ENCODE measurements at places on chromosomes 11 and 22. TPM values are rescaled to one million over a fixed set of nuclear protein-coding genes. Genes with fewer than 3 reads are reported as not detected.
A peak's percentile ranks its signal among the peaks of the same experiment; 100 is the strongest.

- no peak for DNase-seq
Measured at GRCh38 chr22:17922925-17923903, 101.1 kb downstream of the MICAL3 start.

DNA sequence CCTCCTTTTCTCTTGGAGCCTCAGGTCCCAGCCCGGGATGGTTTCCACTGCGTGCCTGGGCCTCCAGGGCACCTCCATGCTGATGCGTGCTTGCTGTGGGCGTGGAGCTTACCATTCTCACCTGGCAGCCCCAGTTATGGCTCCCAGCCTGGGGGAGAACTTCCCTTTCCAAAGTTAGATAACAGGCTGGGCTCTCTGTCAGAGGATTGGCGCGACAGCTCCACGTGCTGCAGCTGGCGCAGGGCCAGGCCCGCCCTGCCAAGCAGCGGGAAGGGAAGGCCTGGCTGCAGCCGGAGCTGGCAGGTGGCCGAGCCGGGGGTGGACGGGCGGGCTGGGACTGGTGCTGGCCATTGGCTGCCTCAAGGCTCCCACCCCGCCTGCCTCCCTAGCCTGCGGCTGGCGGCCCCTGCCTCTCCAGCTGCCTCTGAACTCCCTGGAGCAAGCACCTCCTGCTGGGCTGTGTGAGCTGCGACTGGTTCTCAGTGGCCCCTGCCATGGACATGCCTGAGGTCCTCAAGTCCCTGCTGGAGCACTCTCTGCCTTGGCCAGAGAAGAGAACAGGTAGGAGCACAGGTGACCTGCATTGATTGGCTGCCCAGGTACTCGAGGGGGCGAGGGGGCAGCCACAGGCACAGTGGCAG lies 14.6 kb upstream of the TEF start:
- peak; percentile 97 for DNase-seq

GRCh38 chr11:3786781-3787428 lies 10.4 kb downstream of the NUP98 start:
- no peak for DNase-seq

- DNase-seq: no peak
Measured at GRCh38 chr11:65384301-65384889, 1.9 kb upstream of the SLC25A45 start.

DNA sequence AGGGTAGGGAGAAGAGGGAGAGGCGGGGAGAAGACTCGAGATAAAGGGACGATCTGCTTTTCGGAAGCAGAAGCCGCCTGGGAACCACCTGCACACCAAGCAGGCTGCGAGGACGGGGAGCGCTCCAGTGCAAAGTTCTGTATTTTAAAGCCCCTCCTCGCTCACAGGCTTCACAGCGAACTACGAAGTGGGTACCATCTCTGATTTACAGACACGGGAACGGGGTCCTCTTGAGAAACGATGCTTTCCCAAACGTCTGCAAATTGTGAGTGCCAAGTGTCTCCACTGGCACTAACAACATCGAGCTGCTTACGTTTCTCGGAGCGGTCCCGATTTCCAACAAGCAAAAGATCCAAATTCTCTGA lies 700 bp upstream of the STX3 start:
- DNase-seq: no peak

DNA sequence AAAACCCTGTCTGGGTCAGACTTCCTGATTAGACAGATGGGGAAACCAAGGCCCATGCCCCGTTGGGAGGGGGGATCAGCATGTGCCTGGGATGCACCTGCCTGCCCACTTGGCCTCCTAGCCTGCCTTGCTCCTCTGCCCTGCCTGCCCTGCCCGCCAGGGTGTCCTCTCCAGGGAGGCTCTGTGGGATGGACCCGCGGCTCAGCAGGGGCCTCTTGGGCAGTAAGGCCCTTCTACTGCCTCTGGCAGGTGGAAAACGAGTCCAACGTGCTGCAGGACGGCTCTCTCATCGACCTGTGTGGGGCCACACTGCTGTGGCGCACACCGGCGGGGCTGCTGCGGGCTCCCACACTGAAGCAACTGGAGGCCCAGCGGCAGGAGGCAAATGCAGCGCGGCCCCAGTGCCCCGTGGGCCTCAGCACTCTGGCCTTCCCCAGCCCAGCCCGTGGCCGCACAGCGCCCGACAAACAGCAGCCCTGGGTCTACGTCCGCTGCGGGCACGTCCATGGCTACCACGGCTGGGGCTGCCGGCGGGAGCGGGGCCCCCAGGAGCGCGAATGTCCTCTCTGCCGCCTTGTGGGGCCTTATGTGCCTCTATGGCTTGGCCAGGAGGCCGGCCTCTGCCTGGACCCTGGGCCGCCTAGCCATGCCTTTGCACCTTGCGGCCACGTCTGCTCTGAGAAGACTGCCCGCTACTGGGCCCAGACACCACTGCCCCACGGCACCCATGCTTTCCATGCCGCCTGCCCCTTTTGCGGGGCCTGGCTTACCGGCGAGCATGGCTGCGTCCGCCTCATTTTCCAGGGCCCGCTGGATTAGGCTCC lies 4.7 kb upstream of the DPP3 start:
- DNase-seq: no peak

- DNase-seq: no peak
Measured at GRCh38 chr22:49896201-49896600, 22.0 kb downstream of the ALG12 start.

DNA sequence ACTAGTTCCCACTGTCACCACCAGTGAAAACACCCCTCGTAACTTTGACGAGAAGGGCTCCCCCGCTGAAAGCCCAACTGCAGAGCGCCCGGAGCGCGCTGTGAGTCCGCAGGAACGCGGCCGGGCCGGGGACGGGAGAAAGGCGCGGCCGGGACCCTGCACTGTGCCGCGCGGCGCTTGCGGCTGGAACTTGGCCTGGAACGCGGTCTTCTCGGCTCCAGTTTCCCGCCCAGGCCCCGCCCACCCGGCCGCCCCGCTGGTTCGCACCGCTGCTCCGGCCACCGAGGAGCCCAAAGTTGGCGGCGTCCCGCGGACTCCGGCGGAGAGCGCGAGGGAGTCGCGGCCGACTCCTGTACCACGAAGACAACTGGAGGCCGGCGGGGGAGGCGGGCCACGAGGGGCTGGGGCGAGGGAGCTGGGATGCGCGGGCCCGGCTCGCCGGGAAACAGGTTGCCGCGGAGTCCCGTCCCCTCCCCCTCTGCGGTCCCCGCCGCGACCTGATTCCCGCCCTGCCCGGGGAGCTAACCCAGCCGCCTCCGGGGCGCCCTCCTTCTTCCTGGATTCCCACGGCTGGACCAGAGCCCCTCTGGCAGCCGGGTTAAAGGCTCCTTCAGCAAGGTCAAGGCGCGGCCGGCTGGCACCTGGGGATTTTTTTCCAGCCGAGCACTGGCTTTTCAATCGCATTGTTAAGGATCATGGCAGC lies 3.4 kb downstream of the TENM4 start:
- DNase-seq: peak; percentile 85

- DNase-seq: no peak
Measured at GRCh38 chr11:88340366-88340935, 2.9 kb upstream of the CTSC start.

GRCh38 chr11:111347002-111347722 lies 31.9 kb downstream of the POU2AF1 start:
- DNase-seq: no peak

- no peak for DNase-seq
Measured at GRCh38 chr11:405954-406795, 8.6 kb downstream of the SIGIRR start.

DNA sequence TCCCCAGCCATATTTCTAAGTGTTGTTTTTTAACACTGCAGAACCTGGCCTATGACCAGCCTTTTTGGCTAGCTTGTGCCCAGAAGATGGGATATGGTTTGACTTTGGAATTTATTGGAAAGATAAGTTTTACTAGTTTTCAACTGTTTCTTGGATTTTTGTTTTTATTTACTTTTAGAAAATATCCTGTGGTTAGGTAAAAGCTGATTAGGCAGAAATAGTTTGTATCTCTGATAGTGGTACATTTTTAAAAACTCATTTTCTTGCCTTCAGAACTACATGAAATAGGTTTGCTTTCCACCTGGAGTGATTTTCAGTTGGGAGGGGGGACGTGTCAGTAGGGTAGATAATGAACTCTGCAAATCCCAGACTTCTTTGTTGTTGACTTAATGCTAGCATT lies 91.3 kb upstream of the RASSF10 start:
- no peak for DNase-seq

- DNase-seq: no peak
Measured at GRCh38 chr11:10984250-10984649, 126.4 kb upstream of the ZBED5 start.

DNA sequence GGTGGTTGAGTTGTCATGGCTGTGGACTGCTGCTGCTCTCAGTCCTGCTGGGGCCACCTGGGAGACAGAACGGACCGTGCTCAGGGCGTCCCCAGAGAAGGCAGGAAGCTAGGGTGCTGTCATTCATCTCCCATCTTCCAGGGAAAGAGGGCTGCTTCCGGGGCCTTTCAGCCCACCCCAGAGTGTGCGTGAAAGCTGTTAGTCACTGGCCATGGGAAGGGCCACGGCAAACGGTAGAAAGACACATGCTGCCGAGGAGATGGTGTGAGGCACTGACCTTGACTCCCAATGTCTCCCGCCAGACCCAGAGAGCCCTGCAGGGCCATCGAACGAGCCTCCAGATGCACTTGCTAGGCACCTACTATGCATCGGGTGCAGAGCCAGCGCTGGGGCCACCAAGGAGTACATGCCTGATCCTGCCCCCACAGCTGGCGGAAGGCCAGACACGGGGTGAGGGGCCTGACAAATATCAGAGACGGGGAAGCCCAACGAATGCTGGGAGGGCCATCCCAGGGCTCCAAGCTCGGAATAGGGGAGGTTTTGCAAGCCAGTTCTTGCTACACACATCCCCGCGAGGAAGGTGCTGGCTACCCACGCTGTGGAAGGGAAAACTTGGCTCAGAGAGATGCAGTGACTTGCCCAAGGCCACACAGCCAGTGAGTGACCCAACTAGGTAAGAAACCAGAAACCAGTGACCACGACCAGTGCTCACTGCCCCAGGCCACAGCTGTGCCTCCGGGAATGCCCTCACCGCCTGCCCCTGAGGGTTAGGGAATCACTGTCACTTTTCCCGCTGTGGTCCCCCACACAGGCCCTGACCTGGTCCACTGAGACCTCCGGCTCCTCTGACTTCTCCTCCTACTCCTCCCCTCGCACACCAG lies 10.1 kb downstream of the RAC2 start:
- no peak for DNase-seq

DNA sequence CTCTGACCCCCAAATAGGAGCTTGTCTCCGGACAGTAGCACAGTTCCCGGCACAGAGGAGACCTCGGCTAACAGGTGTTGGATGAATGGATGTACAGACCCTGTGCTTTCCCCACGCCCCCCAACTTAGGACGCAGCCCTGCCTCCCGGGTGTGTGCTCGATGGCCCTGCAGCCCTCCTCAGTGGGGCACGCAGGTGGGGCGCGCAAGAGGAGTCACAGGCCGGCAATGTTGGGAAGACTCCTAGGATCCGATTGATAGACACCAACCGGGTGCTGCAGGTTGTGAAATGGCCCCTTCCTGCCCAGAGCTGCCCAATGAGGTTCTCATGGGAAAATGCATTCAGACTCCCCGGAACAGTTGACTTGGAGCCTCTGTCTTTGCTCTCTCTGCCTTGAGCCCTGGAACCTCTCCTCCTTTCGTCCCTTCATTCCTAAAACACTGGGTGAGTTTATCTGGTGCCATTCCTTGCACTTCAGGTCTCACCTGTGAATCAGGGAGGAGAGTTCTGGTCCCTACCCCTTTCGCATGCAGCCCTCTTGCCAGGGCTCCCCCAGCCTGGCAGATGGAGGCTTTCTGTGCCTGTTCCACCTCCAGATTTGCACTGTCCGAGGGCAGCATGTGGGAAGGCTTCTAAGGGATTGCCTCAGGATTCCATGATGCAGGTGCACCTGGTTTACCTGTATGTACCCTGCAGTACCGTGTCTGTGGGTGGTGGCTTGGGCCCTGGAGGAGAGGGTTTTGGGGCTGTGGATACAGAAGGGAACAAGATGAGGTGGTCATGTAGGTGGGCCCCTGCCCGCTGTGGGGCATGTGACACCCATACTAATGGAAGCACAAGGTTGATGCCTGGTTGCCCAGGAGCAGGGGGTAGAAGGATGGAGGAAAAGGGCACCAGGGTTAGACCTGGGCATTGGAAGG lies 1.2 kb downstream of the MICALL1 start:
- no peak for DNase-seq

DNA sequence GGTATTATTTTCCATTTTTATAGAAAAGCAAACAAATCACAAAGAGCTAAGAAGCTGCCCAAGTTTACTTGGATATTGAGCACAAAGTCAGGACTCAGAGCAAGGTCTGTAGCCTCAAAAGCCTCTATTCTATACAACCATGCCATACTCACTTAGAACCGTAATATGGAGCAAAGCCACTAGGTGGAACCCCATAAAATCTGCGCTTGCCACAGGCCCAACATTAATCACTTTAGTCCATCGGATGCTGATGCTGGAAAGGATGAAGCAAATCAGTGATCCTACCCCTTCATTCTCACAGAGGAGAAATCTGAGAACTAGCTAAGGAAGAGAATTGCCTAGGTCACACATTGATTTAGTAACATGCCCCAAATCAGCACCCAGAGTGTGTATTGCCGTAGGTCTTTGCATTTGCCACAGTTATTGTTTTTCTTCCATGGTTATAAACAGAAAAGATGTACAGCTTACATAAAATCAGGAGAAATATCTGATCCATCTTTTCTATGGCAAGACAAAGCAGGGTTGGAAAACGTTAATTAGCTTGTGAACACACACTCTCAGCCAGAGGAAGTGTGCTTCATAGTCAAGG lies 56.7 kb upstream of the RAB38 start:
- DNase-seq: no peak

DNA sequence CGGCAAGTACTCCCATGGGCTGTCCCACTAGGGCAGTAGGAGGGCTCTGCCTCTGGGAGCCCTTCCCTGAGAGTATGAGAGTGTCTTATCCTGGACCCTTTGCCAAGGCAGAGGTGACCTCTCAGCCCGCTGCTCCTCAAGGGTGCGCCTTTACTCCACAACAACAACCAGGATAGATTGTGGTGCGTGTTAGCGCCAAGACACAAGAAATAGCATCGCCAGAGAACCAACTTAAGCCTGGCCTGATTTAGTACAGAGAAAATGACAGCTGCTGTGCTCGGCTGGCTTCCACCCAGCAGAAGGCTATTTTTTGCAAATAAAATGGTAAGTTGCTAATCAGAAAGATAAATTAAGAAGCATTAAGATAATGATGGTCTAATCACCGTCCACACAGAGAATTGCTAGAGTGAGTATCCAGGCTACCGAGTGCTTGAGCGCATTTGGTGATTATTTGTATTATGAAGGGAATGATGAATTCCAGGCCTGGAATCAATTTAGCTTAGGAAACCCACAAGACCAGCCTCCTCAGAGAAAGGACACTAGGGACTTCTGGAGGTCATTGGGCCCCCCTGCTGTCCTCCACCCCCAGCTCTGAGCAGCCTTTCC lies 119.8 kb downstream of the PKNOX2 start:
- DNase-seq: no peak

The PAK1 gene
- 20.9 TPM for total RNA-seq

The P2RY2 gene
- not detected for total RNA-seq

The CNTN5 gene
- 0.29 TPM for total RNA-seq

The SCGB1C1 gene
- not detected for total RNA-seq

The TBX1 gene
- 22.5 TPM for total RNA-seq

The FAM83F gene
- total RNA-seq: not detected

The C11orf42 gene
- not detected for total RNA-seq

The CNTF gene
- total RNA-seq: 1.6 TPM

The TMEM86A gene
- 7.6 TPM for total RNA-seq

The PANX3 gene
- total RNA-seq: not detected

The CASTOR1 gene
- 11.8 TPM for total RNA-seq

The AQP11 gene
- total RNA-seq: 0.76 TPM

The OR52W1 gene
- not detected for total RNA-seq

Data from osteocyte (in vitro differentiated cells).